ENCODE measurements at places on chromosomes 2 and 18. TPM values are rescaled to one million over a fixed set of nuclear protein-coding genes. Genes with fewer than 3 reads are reported as not detected.

Gene COL4A4
- 2.0 TPM for total RNA-seq

Gene TM4SF20
- 54.3 TPM for total RNA-seq

Gene POTEJ
- total RNA-seq: 0.15 TPM

Gene TMEM17
- total RNA-seq: 0.46 TPM

Gene ZNF385B
- 1.2 TPM for total RNA-seq

Gene ANKRD30BL
- not detected for total RNA-seq

Gene SIX3
- not detected for total RNA-seq

Gene RAX
- total RNA-seq: not detected

Gene KCNS3
- total RNA-seq: 21.2 TPM

Gene CFC1
- total RNA-seq: 0.73 TPM

Gene POLE4
- total RNA-seq: 64.9 TPM

Gene BCL11A
- total RNA-seq: 28.9 TPM

Gene ASB18
- total RNA-seq: not detected

Gene TMEM247
- total RNA-seq: not detected

Gene UNC80
- 0.20 TPM for total RNA-seq

Gene PNKD
- 103 TPM for total RNA-seq

Gene ERMN
- total RNA-seq: 0.11 TPM

Gene CIDEA
- 0.34 TPM for total RNA-seq

Gene ANKRD53
- 0.61 TPM for total RNA-seq

Gene LYPD6
- total RNA-seq: 4.0 TPM

Gene WDR75
- total RNA-seq: 18.0 TPM

Gene SCN7A
- total RNA-seq: 10.0 TPM

Gene GALNT3
- total RNA-seq: 88.6 TPM

Gene SPDYA
- total RNA-seq: 1.5 TPM

Gene ATAD2B
- 23.3 TPM for total RNA-seq

Gene ACTR1B
- 67.4 TPM for total RNA-seq

Gene EML6
- 3.2 TPM for total RNA-seq

Gene TUBA4B
- not detected for total RNA-seq

Gene ARHGAP28
- 6.5 TPM for total RNA-seq

Gene CHST10
- total RNA-seq: 0.84 TPM

Gene MYOM1
- 9.6 TPM for total RNA-seq

Gene HRH4
- total RNA-seq: 0.11 TPM

Gene RAB6D
- 4.0 TPM for total RNA-seq

Gene SPAG16
- total RNA-seq: 21.8 TPM

Gene MARCO
- total RNA-seq: 2.7 TPM

Gene SPATA3
- not detected for total RNA-seq

Gene NOL4
- total RNA-seq: 1.8 TPM

Gene GLI2
- 1.4 TPM for total RNA-seq

Gene SULT1C2
- 3.7 TPM for total RNA-seq

Gene SEMA4F
- 3.5 TPM for total RNA-seq

Gene CAPG
- total RNA-seq: 98.2 TPM

Gene SLC9A4
- 0.34 TPM for total RNA-seq

Gene TRIP12
- 183 TPM for total RNA-seq

Gene LDLRAD4
- 49.0 TPM for total RNA-seq

Gene SLC11A1
- 2.0 TPM for total RNA-seq

Gene FNDC4
- 1.4 TPM for total RNA-seq

Gene MAP2
- 1.6 TPM for total RNA-seq

Gene C2orf42
- total RNA-seq: 7.8 TPM

Gene CYS1
- 0.37 TPM for total RNA-seq

Gene HAAO
- 19.2 TPM for total RNA-seq

Gene CCL20
- total RNA-seq: 29.9 TPM

Gene YES1
- 64.7 TPM for total RNA-seq

Gene CXCR4
- 8.1 TPM for total RNA-seq
